ENCODE measurements at places on chromosomes 11 and 22. TPM values are rescaled to one million over a fixed set of nuclear protein-coding genes. Genes with fewer than 3 reads are reported as not detected.

GRCh38 chr22:35399114-35399677 lies 744 bp upstream of the MCM5 start:
- H3K27me3 ChIP-seq = no peaks in the 10 kb centered on the region
- peaks cover 46% of the 10 kb centered on the region for H3K36me3 ChIP-seq
- DNase-seq = no peak
- peak overlapping the region; percentile 100 for H3K27ac ChIP-seq

DNA sequence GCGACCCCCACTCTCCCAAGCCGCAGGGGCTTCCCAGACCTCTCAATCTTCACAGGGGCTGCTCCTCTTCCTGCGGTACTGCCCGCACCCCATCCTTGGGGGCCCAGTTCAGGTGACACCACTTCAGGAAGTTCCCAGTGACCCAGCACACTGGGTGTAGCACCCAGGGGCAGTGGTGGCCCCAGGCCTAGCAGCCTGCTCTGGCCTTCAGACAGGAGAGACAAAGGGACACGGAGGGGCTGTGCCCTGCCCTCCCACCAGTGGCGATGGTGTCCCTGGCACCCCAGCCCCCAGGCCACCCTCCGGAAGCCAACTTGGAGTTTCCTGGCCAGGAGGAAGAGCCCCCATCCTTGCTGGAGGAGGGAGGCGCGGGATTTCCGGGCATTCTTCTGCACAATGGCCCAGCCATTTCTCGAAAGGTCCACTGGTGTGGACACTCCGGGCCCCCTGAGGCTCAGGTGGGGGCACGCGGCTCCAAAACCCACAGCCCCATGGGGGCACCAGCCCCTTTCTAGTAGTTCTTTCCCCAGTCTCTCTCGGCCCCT lies 978 bp upstream of the CLDN5 start:
- H3K27me3 ChIP-seq = peaks cover 37% of the 10 kb centered on the region
- H3K27ac ChIP-seq = no peak overlapping the region
- peaks cover 9% of the 10 kb centered on the region for H3K36me3 ChIP-seq
- H3K4me3 ChIP-seq = peak overlapping the region; percentile 60

KDM4E gene
- total RNA-seq = not detected

- H3K36me3 ChIP-seq = no peaks in the 10 kb centered on the region
- no peak overlapping the region for H3K4me3 ChIP-seq
- peaks cover 4% of the 10 kb centered on the region for H3K27me3 ChIP-seq
- DNase-seq = no peak
- no peaks in the 10 kb centered on the region for H3K4me1 ChIP-seq
- H3K27ac ChIP-seq = no peak overlapping the region
Measured at GRCh38 chr11:132123854-132124835, 753.7 kb downstream of the NTM start.

DNA sequence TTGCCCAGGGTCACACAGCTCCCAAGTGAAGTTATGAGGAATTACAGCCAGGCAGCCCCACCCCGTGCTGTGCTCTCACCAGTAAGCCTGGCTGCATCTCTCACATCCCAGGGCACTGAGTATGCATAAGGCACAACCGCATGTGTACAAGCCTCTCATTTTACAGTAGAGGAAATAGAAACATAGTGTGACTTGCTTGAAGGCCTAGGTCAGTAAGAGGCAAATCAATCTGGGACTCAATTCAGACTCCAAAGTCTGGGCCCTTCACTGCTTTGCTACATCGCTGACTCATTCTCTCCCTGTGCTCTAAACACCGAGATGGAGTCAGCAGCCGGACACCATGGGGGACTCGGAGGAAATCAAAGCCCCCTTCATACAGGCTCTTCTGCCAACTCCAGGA lies 7.9 kb downstream of the ABTB2 start:
- DNase-seq = no peak
- H3K27ac ChIP-seq = no peak overlapping the region
- peaks cover 3% of the 10 kb centered on the region for H3K4me1 ChIP-seq
- no peak overlapping the region for H3K4me3 ChIP-seq
- peaks cover 36% of the 10 kb centered on the region for H3K27me3 ChIP-seq

Measured in activated naive CD8-positive, alpha-beta T cell treated with anti-CD3 and anti-CD28 coated beads for 36 hours (primary cell).